H7 (cell line): ENCODE measurements at places on chromosomes 12 and 14. TPM values are rescaled to one million over a fixed set of nuclear protein-coding genes. Genes with fewer than 3 reads are reported as not detected.

DNA sequence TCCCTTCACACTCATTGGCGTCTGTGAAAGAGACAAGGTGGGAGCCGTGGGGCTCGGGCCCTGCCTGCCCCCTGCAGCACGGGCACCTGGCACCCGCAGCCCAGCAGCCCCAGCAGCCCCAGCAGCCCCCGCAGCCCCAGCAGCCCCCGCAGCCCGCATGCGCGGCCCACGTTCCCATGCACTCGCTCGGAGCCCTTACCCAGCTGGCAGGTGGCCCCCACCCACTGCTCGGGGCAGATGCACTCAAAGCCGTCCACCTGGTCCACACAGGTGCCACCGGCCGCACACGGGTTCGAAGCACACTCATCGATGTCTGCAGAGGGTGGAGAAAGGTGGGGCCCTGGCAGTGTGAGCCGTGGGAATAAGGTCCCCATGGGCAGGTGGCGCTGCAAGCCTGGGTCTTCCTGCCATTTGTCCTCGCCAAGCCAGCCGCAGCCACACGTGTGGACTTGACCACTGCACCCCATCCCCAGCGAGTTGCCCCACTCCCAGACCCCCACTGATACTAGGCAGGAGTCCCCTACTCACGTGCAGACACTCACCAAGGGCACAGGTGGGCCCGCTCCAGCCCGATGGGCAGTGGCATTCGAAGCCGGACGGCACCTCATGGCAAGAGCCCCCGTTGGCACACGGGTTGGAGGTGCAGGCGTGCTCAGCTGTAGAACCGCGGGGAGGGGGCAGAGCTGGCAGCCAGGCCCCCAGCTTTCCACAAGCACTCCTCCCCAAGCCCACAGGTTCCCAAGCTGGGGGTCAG lies 17.3 kb downstream of the JAG2 start:
- DNase-seq = peak; percentile 74

DNA sequence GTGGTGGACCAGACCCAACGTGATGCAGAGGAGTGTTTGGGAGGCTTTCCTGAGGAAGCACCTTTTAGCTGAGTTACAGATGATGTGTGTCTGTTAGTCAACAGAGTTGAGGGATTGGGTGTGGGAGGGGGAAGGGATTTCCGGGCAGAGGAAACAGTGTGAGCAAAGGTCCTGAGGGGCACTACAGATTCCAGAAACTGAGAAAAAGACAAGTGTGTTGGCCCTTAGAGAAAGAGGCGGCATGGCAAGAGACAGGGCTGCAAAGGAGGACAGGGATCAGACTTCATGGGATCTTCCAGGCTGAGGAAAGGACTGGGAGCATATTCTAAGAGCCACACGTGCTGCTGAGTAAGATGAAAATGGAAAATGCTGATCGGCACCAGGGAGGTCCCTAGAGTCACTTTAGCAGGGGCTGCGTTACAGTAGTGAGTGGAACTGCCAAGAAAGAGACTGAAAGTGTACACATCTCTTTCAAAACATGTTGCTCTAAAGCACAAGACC lies 9.4 kb upstream of the RPS6KL1 start:
- DNase-seq = no peak

DNA sequence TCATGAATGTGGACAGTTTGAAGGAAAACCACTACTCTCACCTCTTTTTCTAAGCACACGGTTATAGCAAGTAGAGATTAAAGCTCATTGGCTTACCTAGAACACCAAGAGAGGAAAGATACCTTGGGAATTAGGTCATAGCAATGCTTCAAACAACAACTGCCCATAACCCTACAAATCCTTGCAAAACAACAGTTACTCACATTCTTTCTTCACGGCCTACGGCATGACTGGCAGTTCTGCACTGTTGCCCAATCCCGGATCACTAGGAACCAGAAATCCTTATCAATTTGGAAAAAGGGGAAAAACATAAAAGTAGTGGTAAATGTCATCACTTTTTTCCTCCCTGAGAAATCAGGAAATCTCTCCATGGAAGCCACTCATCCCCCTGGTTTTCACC lies 9.6 kb upstream of the ISM2 start:
- no peak for DNase-seq

DNA sequence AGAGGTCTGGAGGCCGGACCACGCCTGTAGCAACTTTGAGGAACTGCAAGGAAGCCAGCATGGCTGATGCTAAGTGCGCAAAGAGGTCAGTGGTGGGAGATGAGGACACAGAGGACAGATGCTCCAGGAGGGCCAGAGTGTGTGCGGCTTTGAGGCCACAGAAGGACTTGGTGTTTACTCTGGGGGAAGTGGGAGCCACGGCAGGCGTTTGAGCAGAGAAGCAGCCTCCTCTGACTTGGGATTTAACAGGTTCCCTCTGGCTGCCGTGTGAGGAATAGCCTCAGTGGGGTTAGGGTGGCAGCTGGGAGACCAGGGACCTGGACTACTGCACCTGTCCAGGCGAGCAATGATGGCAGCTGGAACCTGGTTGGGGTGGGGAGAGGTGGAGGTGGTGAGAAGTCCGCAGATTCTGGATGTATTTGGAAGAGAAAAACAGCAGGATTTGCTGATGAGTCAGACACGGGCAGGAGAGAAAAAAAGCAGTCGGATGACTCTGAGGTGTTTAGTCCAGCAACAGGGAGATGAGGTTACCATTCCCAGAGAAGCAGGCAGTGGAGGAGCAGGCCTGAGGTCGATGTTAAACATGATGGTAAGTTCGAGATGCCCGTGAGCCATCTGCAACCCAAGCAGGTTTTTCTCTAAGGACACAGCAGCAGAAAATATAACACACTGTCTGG lies 143.5 kb downstream of the SCARB1 start:
- no peak for DNase-seq

The PPP4R4 gene
- total RNA-seq = 2.3 and 3.0 TPM in 2 replicates
